ENCODE measurements at places on chromosomes 1 and 21.

- DNase-seq = no peak
Observed at GRCh38 chr1:154478013-154478412, 24.0 kb upstream of the TDRD10 start.

DNA sequence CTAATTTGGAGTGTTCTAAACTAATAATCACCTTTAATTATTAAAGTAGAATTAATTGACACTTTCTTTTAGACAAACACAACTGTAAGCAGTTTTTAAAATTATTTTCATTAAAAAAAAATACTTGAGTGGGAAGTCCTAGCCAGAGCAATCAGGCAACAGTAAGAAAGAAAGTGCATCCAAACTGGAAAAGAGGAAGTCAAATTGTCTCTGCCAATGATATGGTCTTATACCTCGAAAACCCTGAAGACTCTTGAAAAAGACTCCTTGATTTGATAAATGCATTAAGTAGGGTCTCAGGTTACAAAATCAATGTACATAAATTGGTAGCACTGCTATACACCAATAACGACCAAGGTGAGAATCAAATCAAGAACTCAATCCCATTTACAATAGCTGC, 83.0 kb upstream of the GADD45A start:
- DNase-seq = no peak

- DNase-seq = no peak
Observed at GRCh38 chr1:70041317-70042045, 163.9 kb downstream of the LRRC40 start.

- no peak for DNase-seq
Observed at GRCh38 chr1:231162970-231163829, 1.3 kb downstream of the TRIM67 start.

GRCh38 chr1:21280482-21280881, 9.8 kb downstream of the ECE1 start:
- no peak for DNase-seq

DNA sequence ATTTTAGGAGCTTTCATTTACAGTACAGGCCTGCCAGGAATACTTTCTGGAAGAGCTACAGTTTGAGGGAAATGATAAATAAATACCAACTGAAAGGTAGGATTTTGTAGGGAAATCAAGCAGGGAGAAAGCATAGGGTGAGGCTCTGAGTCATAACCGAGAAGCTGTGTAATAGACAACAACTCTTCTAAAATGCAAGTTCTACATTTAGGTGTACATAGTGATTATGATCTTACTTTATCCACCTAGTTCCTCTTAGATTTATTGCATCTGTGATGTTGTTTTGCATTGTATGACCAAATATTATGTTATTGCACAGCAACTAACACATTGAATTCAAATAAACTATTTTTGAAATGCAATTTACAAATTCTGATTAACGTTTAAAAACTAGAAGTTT, 819.3 kb downstream of the PLA2G4A start:
- DNase-seq = no peak

DNA sequence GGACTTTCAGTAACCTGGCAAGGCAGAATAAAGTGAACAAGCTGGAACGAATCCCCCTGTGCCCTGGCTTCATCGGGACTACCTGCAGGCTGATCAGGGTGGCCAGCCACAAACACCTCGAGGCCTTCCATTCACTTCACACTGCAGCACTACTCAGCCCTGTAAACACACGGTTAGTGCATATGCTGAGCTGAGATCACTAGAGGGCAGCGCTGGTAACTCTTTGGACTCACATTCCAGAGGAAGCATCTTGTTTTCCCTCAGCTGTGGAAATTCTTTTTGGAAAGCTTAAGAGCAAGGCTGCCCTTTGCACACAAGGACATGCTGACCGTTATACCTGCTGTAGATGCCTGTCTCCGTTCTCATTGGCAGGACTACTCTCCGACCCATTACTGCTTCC, 32.1 kb downstream of the PCSK9 start:
- no peak for DNase-seq

DNA sequence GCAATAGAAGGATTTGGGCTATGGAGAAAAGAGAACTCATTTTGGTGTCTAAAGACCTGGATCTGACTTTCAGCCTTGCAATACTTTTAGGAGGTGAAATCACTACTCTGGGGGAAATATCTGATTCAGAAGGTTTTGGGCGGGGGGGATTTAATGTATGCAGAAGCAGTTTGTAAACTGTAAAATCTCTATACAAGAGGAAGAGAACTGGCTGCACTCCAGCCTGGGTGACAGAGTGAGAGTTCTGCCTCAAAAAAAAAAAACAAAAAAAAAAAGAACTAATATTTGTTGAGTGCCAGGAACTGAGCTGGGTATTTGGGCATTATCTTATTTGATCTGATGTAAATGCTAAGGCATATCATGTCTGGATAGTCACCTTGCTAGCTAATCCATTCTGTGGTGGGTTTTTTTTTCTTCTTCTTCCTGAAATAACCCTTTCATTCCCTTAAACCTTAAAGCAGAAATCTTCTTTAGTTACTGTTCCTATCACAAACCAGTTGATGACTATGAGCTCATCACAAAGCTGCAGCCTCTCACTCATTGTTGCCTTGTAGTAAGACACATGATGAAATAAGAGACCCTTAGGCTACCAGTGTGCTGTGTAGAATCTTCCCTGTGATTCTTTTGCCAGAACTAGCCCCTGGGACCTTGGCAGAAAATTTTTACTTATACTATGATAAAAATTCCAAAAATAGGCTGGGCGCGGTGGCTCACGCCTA, 35.6 kb upstream of the SLC16A1 start:
- no peak for DNase-seq

DNA sequence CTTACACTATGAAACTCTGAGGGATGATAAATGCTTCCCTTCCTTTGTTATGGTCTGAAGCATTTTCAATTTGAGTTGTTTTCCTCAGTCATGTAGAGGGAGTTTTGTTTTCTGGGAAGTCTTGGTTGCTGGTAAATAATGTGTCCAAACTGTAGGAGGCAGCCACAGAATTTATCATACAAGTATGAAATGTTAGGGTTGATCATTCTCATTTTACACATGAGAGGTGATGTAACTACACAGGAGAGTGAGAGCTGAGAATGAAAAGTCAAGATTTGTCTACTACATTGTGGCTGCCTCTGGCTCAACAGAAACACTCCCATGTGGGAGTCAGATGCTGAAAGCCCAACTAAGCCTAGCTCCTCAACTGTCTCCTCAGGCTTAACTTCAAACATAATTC, 182.5 kb upstream of the SGIP1 start:
- DNase-seq = no peak

- DNase-seq = no peak
Observed at GRCh38 chr21:38095220-38095619, 161.6 kb upstream of the KCNJ15 start.

DNA sequence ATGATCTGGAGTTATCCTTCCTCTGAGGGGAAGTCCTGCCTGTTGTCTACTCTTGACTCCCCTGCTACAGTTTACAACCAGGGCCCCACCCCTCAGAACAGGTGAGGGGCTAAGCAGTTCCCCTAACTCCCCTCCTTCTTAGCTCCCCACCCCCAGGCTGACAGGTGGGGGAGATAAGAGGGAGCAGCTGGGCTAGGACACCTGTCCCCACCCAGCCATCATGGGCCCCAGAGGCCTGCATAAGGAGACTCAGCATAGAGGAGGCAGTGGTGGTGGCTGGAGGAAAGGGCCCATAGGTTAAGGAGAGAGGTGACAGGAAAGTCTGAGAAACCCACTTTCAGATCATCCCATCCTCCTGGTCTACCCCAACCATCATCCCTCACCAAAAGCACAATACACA, 6.8 kb downstream of the MEF2D start:
- no peak for DNase-seq

DNA sequence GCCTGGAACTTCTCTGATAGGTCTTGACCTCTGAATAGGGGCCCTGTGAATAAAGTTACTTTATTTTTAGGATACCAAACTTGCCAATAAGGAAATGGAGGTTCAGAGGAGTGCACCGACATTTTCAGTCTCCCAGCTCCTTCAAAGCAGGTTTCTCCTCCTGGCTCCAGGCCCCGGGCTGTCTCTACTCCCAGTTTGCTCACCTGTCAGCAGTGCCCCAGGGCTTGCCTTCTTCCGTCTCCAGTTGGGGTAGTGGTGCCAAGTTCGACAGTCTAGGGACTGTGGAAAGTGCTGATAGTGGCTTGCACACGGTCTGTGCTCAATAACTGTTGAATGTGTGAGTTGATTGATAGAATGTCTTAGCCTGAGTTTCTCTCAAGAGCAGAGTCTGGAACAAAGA, 149.2 kb downstream of the ACTL8 start:
- DNase-seq = no peak

GRCh38 chr21:44499211-44499560, 40.8 kb downstream of the KRTAP10-1 start:
- DNase-seq = no peak

GRCh38 chr21:46119637-46120271, 21.8 kb downstream of the COL6A2 start:
- DNase-seq = no peak

- no peak for DNase-seq
Observed at GRCh38 chr1:244181867-244182266, 130.8 kb downstream of the ZBTB18 start.

GRCh38 chr21:36005018-36005417, 55.3 kb downstream of the SETD4 start:
- no peak for DNase-seq

DNA sequence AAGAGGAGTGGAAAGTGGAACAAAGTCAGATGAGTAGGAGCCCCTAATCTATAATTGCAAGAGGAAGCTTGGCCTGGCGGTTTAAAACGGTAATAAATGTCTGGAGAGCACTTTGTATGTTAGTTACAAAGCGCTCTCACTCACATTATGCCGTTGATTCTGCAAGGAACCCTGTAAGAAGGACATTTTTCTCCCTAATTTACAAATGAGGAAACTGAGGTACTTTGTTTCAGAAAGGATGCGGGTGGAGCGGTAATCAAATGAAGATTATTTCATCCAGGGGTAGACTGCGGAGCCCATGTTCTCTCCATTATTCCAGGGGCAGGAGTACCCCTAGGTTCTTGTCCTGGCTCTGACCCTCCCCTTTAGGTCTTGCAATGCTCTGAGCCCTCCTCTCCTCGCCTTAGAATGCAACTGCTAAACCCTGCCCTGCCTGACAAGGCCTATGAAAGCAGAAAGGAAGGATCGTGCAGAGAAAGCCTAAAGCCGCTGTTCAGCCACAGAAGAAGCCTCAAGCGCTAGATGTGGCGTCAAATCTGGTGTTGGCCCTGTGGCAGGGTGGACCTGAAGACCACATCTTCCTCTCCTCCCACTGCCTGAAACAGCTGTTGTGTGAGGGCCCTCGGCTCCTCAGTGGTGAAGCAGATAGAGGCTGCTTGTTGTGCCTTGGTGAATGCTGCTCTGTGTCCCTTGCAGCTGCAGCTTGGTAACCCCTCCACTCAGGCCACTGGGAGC, 588 bp upstream of the PACC1 start:
- DNase-seq = no peak

DNA sequence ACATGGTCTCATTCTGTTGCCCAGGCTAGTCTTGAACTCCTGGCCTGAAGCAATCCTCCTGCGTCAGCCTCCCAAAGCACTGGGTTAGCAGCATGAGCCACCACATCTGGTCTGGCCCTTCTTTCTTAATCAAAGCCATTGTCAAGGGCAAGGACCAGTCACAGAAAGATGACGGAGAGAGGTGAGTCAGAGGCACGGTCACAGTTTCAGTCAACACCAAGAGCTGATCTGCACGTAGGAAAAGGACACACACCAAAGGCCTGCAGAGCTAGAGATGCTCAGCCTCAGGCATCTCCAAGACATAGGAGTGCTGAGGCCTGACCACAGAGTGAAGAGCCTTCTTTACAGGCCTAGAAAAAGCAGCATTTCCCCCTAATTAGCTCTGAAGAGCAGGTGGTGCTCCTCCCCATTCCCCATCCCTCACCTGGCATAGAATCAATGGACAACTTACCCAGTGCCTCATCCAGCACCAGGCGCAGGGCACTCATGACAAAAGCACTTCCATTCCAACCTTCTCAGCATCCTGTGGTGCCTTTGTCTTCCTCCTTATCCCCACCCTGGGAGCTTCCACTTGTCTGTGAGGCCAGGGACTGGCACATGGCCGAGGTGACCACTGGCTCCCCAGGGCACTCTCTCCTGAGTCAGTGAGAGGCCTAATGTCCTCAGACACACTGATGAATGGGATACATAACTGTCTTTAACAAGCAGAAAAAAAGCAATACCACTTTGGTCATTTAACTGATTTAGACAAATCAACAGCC, 139.8 kb downstream of the AJAP1 start:
- no peak for DNase-seq

- no peak for DNase-seq
Observed at GRCh38 chr1:197519741-197520334, 251.8 kb downstream of the CRB1 start.

DNA sequence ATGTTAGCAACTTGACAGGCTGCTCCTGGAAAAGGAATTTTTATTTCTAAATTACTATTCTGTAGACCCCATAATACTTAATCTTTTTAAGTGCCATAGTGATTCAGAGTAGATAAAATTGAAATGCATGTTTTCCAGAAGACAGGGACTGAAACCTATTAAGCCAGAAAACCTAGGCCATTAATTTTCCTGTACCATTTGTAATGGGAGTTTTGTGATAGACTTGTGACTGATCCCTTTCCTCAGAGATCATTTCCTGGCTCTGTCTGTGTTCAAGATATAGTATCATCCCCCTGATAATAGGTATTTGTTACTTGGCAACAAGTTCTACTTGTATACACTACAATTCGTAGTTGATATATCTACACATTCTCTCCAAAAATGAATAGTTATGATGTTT, 1609.8 kb downstream of the AMY1C start:
- DNase-seq = no peak

DNA sequence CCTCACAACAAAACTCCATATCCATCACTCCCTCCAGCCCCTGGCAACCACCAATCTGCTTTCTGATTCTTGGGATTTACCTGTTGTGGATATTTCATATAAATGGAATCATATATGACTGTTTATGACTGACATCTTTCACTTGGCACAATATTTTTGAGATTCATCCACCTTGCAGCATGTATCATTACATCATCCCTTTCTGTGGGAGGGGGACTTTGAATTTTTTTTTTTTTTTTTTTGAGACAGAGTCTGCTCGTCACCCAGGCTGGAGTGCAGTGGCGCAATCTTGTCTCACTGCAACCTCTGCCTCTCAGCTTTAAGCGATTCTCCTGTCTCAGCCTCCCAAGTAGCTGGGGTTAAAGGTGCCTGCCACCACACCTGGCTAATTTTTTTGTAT, 128.2 kb downstream of the ITSN1 start:
- DNase-seq = no peak

- no peak for DNase-seq
Observed at GRCh38 chr1:53112861-53113260, 29.6 kb downstream of the SLC1A7 start.

DNA sequence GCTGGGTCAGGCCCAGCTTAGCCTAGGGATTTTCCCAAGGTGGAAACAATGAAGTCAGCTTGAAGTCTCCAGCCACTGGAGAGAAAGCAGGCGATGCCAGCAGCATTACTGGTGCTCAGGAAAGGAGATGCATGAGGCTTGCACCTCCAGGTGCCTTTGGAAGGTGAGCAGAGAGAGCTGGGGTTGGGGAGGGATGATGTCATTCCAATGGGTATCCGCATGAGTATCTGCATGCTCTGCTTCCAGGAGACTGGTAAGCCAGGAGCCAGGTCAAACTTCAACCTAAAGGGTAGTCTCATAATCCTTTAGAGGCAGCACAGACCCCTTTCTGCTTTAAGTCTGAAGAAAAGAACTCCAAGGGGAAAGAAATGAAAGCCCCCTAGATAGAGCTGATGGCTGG, 68.8 kb downstream of the KDM1A start:
- DNase-seq = no peak

GRCh38 chr1:110130113-110130591, 17.9 kb downstream of the UBL4B start:
- DNase-seq = no peak

GRCh38 chr1:225437710-225438437, 10.0 kb upstream of the LBR start:
- no peak for DNase-seq

Measured in activated T-cell treated with anti-CD3 and anti-CD28 coated beads, Interleukin-2, amount 50 U/mL, for 72 hours (primary cell).